Daoy (cell line): ENCODE measurements at places on chromosomes 6 and 20. TPM values are rescaled to one million over a fixed set of nuclear protein-coding genes. Genes with fewer than 3 reads are reported as not detected.

MOG gene
- not detected in 2 replicates for total RNA-seq

PDYN gene
- not detected in 2 replicates for total RNA-seq

GRCh38 chr6:11346516-11346915, 114.0 kb upstream of the NEDD9 start:
- no peak for DNase-seq

DNA sequence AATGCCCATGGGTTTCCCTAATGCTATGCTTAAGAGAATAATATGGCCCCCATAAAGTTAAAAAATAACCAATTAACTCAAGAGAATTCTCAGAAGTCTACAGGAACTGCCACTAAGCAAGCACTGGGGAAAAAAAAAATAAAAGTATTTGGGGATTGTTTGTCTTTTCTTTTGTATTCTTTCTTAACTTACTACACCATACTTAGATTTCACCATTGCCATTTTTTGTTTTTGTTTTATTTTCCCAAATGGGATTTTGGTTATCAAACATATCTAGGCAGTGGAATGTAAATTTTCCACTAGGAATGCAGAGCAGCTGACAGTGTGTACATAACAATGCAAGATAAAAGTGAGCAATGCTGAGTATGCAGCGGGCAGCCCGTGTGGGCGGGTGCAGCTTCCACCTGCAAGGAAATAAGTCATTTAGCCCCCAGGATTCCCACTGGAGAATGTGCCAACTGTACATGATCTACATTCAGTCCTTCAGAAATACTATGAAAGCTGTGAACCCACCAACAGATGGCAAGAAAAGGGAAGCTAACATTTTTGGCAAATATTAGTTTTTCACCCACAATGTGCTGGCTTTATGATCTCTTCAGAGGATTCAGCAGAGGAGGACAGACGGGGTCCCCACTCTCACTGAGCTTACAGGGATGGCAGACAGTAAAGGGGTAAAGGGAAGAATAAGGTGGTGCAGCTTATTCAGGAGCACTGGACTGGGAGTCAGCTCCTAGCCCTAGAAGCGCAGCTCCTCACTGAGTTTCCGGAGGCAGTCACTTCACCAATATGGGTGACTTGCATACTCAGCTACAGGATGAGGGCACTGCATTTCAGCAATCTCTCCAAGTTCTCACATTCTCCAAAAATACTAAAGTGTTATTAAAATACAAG, 44.4 kb downstream of the DCDC2 start:
- peak; percentile 91 for DNase-seq

GRCh38 chr20:61767761-61768494, 297.8 kb downstream of the TAF4 start:
- no peak for DNase-seq
